ENCODE measurements at places on chromosomes 13 and 19. TPM values are rescaled to one million over a fixed set of nuclear protein-coding genes. Genes with fewer than 3 reads are reported as not detected.

- no peak for DNase-seq
Observed at GRCh38 chr13:102680842-102681740, 13.8 kb downstream of the METTL21C start.

- no peak for DNase-seq
Observed at GRCh38 chr13:45437947-45438346, 19.8 kb upstream of the SLC25A30 start.

- no peak for DNase-seq
Observed at GRCh38 chr13:106602178-106602577, 34.2 kb upstream of the ARGLU1 start.

Gene TEX26
- polyA plus RNA-seq: 1.9 TPM

GRCh38 chr19:50065938-50066337, 40.1 kb downstream of the ZNF473 start:
- no peak for DNase-seq

GRCh38 chr13:43983373-43983772, 103.7 kb downstream of the LACC1 start:
- no peak for DNase-seq

Gene PROSER1
- 26.7 TPM for polyA plus RNA-seq

GRCh38 chr13:23848646-23849141, 40.5 kb downstream of the MIPEP start:
- DNase-seq: no peak

- DNase-seq: no peak
Observed at GRCh38 chr13:95323930-95324662, 22.8 kb upstream of the ABCC4 start.

- no peak for DNase-seq
Observed at GRCh38 chr13:93477238-93477637, 250.6 kb downstream of the GPC6 start.

Gene ZNF235
- 11.2 TPM for polyA plus RNA-seq

DNA sequence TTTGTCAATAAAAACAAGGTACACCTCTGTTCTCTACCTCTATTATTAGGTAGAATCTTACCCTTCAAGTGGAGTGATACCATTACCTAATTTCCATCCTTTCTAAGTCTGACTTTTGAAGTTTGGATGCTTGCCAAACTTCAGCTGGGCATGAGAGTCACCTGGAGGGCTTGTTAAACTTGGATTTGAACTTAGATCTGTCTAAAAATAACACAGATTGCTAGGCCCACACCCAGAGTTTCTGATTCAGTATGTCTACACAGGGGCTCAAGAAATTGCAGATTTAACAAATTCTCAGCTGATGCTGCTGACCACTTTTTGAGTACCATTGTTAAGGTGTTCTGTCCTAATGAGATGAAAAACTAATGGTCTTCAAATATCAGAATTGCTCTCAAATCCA, 512.2 kb downstream of the LMO7 start:
- no peak for DNase-seq

Gene PEX11G
- 7.8 TPM for polyA plus RNA-seq

Gene NAXD
- polyA plus RNA-seq: 42.0 TPM

Gene KLK3
- polyA plus RNA-seq: 0.37 TPM

Gene CEACAM21
- polyA plus RNA-seq: 1.1 TPM

DNA sequence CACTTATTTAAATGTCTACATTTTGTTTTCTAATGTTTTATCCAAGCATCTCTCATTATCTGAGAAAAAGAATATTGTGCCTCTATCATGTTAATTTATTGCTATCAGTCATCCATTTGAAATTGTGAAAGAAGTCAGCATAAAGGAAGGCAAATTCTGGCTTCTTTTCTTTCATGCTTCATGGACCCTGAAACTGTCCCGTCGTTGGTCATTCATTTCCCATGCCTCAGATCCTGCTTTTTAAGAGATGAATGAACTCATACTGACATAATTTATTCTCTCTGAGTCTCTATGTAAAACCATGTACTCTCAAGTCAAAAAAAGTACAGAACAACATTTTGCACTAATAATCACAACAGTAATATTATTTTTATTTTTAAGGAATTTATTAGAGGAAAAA, 2512.0 kb downstream of the PCDH9 start:
- no peak for DNase-seq

DNA sequence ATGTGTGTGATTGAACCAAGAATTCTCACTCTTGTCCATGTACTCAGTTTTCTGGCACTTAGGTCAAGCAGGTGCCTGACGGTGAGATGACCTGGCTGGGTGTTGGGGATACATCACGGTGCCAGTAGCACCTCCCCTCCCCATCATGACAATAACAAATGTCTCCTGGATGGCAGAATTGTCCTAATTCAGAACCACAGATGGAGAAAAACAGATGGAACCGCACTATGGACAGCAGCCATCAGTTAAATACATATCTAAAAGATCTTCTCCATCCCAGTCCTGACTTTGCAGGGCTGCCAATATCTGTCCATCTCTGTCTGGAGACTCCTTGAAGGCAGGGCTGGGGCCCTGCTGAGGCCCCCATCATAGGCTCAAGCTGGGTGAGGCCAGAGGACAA, 126.9 kb downstream of the PTPRS start:
- no peak for DNase-seq

GRCh38 chr19:1017906-1018305, 3.0 kb downstream of the TMEM259 start:
- DNase-seq: no peak

Gene MEDAG
- polyA plus RNA-seq: 0.79 TPM

Gene GJB6
- 1.5 TPM for polyA plus RNA-seq

Measured in left renal cortex interstitium (tissue), 4 donors.